ENCODE measurements at places on chromosomes 3 and 15.

DNA sequence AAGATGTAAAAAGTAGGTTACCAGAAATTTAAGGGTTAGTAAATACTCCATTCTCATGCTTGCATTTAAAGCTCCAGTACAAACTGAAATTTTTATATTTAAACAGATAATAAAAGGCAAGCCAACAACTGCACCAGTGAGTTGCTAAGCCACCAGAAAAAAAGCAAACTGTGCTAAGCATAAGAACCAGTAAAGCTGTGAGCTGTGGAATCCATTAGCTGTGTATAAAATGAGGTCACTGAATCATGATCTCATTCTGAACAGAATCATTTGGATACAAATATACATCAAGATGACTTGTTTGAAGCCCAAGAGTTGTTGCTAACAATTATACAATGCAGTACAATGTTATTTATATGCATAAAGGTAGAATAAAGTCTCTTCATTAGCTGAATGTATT is 1312.2 kb downstream of the SI start:
- DNase-seq, result no peak

- no peak for DNase-seq
Observed at GRCh38 chr15:70362350-70362749, 264.6 kb upstream of the TLE3 start.

DNA sequence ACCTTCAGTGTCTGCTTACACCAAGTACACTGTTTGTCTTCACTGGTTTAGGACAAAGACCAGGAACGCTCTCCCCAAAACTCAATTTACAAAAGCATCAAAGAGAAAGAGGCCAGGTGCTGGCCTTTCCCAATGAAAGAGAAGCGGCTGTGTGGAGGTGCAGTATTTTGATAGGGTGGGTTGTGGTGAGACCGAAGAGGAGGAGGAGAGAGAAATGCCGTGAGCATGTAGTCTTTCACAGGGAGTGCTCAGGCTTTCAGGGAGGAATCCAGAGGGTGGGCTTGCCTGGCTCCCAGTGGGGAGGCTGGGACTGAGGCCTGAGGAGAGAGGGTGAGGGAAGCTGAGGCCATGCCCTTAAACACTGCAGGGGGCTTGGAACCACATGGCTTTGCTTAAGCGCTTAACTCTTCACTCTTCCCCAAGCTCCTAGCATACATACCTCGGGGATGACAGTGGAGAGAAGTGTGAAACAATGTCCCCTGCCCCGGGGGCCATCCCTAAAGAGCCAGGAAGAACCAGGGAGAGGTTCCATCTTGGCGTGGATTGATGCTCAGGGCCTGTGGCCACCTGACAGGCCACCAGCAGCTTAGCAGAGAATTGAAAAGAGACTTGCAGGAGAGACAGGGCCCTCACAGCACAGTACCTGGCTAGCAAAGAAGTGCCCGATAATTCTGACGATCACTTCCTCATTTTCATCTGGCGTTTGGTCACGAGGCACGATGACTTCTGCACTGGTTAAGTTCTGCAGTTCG is 60.5 kb downstream of the SENP2 start:
- DNase-seq, result no peak

- DNase-seq, result no peak
Observed at GRCh38 chr15:65561934-65562333, 31.7 kb downstream of the HACD3 start.

GRCh38 chr3:160735826-160736225 is 20.2 kb upstream of the PPM1L start:
- peak; percentile 90 for DNase-seq

- DNase-seq, result no peak
Observed at GRCh38 chr15:58736018-58736643, 13.4 kb downstream of the ADAM10 start.

GRCh38 chr3:123773681-123774431 is 110.3 kb downstream of the MYLK start:
- no peak for DNase-seq

DNA sequence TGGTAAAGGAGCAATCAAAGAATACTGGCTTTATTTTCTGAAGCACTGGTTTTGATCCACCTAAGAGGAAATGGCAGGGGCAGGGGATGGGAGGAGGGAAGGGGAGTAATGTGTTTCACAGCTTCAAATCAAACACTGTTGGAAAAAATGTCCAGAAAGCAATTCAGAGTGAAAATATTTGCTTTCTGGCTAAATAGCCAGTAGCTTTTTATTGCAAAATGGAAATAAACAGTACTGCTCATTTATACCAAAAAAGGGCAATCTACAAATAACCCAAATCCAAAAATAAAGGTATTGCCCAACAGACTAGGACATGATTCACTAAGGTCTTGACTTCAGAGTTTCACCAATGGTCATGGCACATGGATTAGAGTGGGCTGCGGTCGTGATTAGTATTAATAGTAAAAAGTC is 279.3 kb upstream of the THBS1 start:
- DNase-seq, result no peak

GRCh38 chr3:60220768-60221167 is 1030.5 kb downstream of the FHIT start:
- no peak for DNase-seq

- no peak for DNase-seq
Observed at GRCh38 chr15:81312790-81313543, 11.0 kb downstream of the STARD5 start.

- no peak for DNase-seq
Observed at GRCh38 chr3:87398168-87398801, 121.9 kb upstream of the POU1F1 start.

DNA sequence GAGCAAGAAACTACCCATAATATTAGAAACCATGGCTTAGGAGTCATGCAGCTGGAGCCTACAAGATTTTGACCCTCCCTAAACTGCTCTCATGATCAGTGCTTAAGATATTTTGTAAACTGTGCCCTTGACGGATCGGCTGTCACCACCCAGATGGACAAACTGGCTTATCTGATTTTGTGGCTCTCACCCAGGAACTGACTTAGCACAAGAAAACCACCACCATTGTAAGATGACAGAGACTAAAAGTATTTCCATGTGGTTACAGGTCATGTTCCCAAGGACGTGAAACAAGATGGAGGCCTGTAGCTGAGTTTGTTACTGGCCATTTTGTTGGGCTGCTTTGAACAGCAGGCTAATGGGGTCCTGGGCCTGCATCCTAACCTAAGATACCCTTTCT is 940.9 kb downstream of the OTOL1 start:
- no peak for DNase-seq

DNA sequence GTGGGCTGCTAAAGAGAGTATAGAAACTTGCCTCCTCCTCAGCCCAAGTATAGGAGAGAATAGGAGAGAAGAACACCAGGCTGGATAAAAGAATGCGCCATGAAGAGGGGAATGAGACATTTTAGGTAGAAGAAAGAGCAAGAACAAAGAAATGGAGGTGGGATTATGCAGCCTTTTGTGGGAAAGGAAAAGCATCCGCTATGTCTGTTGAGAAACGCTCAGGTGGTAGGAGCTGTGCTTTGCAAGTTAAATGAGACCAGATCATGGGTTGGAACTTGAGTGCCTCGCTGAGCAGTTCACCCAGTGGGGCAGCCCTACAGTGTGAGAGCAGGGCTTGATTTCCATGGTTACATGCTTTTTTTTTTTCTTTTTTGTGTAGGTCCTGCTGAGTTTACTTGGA is 11.5 kb upstream of the RTP1 start:
- no peak for DNase-seq

Measured in NCI-H1092 (cell line).